ENCODE measurements at places on chromosomes 12 and 14. TPM values are rescaled to one million over a fixed set of nuclear protein-coding genes. Genes with fewer than 3 reads are reported as not detected.

Gene KRT77
- not detected for total RNA-seq

Gene DDX23
- total RNA-seq, result 96.2 TPM

DNA sequence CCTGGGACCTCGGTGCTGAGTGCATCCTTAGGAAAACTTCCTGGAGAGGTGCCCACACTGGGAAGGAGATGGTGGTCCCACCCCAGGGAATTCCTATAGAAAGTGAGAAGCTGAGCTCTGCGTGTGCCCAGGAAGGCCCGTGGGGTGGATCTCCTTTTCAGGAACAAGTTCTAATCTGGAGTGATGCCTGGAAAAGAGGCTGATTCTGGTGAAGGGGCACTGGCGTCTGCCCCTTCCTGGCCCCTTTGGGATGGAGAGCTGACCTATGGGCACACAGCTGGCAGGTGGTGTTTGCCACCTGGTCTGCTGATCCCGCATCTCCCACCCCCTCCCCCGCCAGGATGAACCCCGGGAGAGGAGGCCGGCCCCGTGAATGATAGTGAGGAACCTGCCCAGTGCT lies 142.0 kb upstream of the RTL1 start:
- no peak for DNase-seq

DNA sequence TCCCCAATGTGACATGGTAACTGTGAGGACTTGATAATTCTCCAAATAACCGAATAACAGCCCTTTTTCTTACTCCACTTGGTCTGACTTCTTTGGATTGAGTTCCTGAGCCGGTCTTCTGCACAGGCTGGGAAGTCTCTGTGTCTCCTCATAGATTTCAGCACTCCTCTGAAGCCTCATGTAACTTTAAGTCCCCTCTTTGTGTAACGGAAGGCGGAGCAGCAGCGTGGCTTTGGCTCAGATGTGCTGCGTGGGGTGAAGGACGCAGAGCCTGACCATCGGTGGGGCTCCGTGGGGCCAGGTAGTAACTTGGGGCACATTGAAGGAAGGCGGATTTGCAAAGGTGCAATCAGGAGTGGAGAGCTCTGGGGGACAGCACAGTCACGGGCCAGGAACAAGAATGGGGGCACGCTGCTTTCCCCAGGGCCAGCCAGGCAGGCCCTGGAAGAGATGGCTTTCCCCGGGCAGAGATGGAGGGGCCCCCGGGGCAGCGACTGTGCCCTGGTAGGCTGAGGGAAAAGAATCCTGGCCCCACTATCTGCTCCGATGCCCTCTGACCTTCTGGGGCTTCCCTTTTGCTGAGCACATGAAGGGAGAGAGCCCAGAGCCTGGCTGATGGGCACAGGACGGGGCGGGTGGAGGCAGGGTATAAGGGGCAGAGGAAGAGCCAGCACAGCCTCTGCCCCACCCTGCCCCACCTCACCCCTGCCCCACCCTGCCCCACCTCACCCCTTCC lies 56.9 kb downstream of the ADGRD1 start:
- no peak for DNase-seq

- DNase-seq, result no peak
Measured at GRCh38 chr14:23829736-23830471, 123.7 kb upstream of the DHRS4 start.

GRCh38 chr14:81430235-81430634 lies 30.1 kb upstream of the STON2 start:
- DNase-seq, result no peak

Gene ZBTB39
- 23.9 TPM for total RNA-seq

- DNase-seq, result no peak
Measured at GRCh38 chr12:65660836-65661235, 163.4 kb upstream of the HMGA2 start.

DNA sequence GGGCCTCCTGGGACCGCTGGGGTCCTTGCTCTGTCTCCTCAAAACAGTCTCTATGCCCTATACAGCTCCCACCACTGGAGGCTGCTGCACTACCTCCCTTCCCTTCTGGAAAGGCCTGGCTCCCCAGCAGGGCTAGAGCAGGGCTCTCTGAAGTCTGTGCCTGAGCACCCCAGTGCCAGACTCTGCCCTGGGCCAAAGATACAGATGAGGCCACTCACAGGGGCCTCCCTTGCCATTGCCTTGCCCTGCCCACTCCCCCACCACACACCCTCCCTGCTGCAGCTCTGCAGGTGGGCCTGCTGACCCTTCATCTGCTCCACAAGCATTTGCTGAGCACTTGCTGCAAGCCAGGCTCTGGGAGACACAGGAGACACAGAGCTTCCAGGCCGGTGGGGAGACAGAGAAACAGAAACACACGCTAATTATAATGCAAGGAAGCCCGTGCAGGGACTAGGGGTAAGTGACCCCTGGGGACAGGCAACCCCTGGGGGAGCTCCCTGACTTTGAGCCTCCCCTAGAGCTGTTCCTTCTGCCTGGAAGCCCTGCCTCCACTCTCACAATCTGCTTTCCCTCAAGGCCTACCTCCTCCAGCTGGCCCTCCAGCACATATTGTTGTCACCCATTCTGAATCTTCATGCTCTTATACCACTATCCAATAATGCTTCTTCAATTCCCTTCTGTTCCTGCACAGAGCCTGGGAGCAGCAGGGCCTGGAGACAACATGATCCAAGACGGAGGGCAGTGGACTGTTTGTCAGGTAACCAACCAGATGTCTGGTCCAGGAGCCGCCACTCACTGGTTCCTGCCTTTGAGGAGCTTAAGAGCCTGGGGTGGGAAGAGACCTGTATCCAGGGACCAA lies 32.6 kb upstream of the PNMA1 start:
- DNase-seq, result no peak

- DNase-seq, result no peak
Measured at GRCh38 chr14:21251215-21251614, 18.0 kb downstream of the HNRNPC start.

GRCh38 chr14:55571125-55571889 lies 8.7 kb upstream of the KTN1 start:
- DNase-seq, result no peak

GRCh38 chr12:125245581-125246557 lies 180.6 kb downstream of the AACS start:
- no peak for DNase-seq

DNA sequence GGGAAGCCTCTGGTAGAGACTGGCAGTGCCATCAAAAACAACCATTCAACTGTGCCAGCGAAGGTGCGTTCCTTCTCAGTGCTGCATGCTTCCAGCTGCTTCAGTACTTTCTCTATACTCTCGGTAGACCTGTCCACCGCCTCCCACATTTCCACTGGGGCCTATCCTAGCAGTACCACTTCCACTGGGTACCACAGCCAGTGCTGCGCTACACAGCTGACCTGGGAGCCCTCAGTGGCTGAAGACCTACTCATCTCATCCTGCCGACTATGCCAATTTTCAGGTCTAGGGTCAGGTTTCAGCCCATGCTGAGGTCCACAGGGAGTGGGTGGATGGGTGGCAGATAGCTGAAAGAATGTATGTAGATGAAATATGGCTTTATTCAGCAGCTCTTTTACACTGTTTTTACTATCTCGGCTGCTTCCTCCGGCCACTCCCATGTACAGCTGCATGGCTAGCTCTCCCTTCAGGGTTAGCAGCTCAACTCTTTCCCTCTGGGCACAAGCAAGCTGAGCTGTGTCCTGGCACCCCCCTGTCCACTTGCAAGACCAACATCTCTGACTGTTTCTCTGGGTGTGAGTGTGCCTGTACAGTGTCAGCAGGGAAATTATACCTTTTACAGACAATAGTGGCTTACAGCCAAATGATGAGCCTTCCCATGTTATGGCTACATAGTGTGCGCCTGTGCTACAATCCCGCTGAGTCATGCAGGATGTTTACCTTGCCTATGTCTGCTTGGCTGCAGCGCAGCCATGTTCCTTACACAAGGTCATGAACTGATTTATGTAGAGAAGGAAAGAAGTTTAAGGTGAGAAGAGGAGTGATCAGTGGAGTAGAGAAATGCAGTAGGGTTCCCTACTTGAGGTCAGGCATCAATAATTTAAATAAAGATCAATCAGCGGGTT lies 125.7 kb upstream of the DDHD1 start:
- no peak for DNase-seq

Gene C12orf54
- total RNA-seq, result not detected

DNA sequence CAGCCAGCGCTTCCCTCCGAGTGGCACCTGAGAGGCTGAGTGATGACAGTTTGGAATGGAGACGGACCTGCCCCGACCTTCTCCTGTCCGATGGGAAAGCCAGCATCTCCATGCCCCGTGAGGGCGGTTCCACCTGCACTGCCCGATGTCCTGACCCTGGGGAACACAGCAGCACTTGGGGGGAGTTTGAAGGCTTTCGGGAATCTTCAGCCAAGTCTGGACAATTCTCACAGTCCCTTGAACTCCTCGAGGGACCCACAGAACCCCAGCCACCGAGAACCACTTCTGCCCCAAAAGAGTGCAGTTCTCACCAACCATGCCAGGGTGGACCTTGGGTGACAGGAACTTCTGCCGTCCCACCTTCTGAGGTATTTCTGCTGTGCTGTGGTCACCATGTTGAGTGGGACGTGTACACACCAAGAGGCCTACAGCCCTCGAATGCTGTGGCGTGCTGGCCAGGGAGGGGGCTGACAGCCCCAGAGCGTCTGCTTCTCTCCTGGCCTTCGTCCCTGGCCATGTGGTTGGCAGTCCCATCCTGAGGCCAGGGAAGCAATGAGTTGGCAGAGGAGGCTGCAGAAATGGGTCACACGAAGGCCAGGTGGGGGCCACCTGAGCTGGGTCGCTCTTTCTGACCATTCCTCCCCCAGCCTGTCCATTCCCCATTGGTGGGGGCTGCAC lies 1.0 kb downstream of the CLBA1 start:
- DNase-seq, result no peak

Gene SLC39A2
- not detected for total RNA-seq

Gene LBHD2
- total RNA-seq, result not detected

- DNase-seq, result no peak
Measured at GRCh38 chr14:61953602-61954001, 191.4 kb downstream of the SNAPC1 start.

- no peak for DNase-seq
Measured at GRCh38 chr12:57385586-57385985, 45.3 kb downstream of the R3HDM2 start.

DNA sequence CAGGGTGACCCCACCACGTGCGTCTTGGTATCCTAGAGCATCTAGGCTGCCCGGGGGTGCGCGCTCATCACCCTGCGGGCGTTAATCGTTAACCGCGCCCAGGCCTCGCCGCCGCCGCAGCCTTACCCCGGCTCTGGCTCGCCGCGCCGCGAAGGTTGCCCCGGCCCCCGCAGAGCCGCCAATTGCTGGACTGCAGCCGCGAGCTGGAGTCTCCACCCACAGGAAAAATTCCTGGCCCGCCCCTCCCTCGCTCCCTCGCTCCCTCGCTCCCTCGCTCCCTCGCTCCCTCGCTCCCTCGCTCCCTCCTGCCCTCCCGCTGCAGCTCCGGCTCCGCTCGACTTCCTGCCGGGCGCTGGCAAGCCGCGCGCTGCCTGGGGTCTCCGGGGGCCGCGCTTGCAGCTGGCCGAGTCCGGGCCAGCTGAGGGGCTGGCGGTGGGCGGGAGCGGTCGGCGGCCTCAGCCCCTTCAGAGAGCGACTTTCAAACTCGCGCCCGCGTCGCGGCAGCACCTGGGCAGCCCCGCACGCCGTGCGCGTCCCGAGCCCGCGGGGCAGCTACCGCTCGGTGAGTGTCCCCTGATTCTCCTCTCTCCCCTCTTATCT lies at the start of gene PLEKHG3:
TSS of gene PLEKHG3 (plus strand) at position 282 of the 600 bp plus-strand sequence. CDS start 23,208 bp downstream, outside the sequence.
- peak; percentile 66 for DNase-seq

GRCh38 chr12:95802482-95803270 lies 12.1 kb upstream of the NTN4 start:
- no peak for DNase-seq

DNA sequence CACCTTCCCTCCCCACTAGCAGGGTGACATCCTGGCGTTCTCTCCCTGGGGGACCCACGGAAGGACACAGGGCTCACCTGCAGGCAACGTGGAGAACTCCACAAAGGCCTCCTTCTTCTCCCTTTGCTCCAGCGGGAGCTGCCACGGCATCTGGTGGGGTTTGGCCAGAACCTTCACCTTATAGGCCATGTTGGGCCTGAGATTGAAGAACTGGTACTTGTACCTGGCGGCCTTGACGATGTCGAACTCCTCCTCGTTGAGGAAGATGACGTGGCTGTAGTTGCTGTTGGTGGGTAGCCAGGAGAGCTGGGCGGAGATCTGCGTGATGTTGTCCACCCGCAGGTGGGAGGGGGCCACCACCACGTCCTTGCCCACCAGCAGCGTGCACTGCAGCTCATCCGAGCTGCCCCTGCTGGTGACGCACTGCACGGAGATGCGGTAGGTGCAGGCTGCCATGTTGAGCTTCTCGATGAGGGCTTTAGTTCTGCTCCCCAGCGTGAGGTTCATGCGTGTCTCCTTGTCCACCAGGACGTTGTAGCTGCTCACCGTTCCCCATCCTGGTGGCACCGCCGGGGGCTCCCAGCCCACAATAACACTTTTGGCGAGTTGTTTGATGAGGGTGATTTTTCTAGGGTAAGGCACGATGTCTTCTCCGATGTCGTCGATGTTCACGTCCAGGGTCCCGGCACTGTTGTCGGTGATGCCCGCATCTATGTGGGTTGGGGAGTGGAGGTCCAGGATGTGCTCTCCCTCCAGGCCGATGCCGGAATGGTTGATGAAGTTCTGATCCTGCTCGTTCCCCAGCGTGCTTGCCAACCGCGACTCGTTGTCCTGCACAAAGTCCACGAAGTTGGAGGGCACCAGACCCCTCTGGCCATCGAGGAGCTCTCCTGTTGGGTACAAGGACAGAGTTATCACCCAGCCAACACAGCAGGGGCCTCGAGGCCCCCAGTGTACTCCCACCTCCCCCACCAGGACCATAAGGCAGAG lies 104.4 kb downstream of the PIWIL1 start:
- DNase-seq, result no peak

Gene B4GALNT3
- total RNA-seq, result 4.2 TPM

Gene IGFBP6
- total RNA-seq, result 21.1 TPM

Gene RNF212B
- not detected for total RNA-seq

Gene NFE2
- total RNA-seq, result 0.49 TPM

GRCh38 chr12:45309836-45310626 lies 94.1 kb downstream of the ANO6 start:
- DNase-seq, result no peak

GRCh38 chr12:70190262-70191010 lies 52.8 kb upstream of the CNOT2 start:
- DNase-seq, result no peak

DNA sequence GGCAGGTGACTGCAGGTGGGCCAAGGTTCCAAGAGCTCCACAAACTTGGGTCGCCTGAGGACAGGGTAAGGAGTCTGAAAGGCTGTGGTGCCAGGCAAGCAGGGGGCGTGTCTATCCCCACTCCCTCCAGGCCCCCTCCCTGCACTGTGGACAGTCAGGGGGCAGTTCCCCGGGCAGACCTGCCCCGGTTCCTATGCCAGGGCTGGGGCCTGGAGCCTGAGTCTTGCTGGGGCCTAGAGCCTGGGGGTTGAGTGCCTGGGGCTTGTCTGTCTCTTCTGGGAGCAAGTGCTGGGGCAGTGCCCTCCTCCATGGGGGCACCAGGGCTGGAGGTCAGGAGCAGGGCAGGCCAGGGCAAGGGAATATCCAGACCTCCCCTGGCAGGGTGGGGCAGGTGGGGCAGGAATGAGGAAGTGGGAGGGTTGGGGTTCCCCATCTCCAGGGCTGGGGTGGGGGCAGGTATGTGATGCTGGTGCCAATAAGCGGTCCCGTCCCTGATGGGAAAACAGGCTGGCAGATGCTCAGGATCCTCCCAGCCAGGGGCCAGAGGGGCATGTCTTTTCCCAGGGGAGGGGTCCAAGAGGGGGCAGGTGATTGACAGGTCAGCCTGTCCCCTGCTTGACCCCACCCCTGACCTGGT lies 11.9 kb upstream of the TNFAIP2 start:
- no peak for DNase-seq

GRCh38 chr14:100341301-100342031 lies 18.3 kb downstream of the SLC25A47 start:
- no peak for DNase-seq
